Suppressor macrophage (primary cell): ENCODE measurements at places on chromosomes 2 and 18.

DNA sequence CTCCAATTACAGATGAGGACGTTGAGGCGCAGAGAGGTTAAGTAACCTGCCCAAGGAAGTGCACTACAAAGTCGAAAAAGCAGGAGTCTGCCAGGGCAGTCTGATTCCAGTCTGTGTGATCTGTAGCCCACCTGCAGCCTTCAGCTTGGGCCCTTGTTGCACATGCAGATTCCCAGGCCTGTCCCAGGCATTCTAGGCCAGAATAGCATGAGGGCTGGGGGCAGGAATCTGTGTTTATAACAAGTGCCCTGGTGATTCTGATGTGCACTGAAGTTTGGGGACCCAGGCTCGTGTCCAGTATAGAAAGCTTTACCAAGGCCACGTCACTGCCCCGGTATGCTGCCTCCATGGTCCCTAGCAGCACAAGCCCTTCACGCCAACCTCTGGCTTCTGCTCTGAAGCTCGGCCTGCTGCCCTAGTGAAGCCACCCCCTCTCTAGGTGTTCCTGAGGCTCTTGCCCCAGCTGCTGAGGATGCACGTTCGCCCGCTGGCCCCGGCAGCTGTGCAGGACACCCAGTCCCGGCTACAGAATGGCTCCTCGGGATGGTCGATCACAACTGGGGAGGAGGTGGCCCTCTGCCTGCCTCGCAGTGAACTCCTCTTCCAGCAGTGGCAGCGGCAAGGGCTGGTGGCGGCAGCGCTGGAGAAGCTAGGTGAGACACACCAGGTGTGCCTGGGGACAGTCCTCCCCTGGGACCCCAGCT lies 4.6 kb downstream of the CHRNG start:
- no peak for DNase-seq

GRCh38 chr2:226794196-226794661 lies 5.4 kb downstream of the IRS1 start:
- DNase-seq: no peak

GRCh38 chr18:61949946-61950345 lies 57.1 kb upstream of the RNF152 start:
- no peak for DNase-seq

GRCh38 chr2:82735336-82735735 lies 1723.7 kb downstream of the SUCLG1 start:
- no peak for DNase-seq

DNA sequence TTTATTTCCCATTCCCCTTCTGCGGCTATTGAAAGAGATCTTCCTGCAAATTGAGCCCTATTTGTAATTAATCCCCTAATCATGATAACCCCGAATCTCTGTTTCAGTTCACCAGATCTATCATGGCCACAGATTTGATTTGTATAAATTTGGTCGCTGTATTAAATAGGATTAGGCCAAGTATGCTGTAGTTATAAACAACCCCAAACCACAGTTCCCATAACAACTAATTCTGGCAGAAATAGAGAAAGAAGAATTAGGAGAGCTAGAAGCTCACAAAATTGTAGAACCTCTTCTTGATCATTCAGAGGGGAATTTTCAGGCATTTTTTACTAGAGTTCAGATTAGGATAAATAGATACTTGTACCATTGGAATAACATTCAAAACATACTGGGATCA lies 433.7 kb upstream of the TNP1 start:
- no peak for DNase-seq

DNA sequence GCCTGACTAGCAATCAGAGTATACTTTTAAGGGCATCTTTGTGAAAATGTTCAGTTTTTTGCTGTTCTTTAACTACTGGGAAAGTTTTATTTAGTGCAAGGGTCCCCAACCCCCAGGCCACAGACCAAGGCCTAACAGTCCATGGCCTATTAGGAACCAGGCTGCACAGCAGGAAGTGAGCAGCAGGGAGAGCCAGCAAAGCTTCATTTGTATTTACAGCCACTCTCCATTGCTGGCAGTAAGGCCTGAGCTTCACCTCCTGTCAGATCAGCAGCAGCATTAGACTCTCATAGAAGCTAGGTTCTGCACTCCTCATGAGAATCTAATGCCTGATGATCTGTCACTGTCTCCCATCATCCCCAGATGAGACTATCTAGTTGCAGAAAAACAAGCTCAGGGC lies 17.1 kb upstream of the NR4A2 start:
- DNase-seq: no peak
